ENCODE measurements at places on chromosomes 7 and 10.

DNA sequence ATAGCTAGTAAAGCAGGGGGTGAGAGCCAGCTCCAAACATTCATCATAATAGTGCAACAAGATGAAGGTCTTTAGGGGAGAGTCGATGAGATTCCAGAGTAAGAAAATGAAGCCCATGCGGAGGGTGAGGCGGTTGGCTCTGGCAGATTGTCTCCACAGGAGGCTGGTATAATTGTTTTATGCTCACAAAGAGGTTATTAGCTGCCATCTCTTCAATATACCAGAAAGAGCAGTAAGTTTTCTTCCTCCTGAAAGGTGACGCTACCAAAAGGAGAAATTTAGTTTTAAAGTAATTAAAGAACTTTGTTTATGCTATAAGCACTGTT lies 59.2 kb upstream of the KCNIP2 start:
- DNase-seq = no peak

- DNase-seq = no peak
Measured at GRCh38 chr7:135971366-135971725, 5.8 kb downstream of the MTPN start.

GRCh38 chr10:96670786-96671185 lies 49.5 kb downstream of the PIK3AP1 start:
- DNase-seq = no peak

- DNase-seq = no peak
Measured at GRCh38 chr7:97218767-97219166, 101.3 kb downstream of the SDHAF3 start.

DNA sequence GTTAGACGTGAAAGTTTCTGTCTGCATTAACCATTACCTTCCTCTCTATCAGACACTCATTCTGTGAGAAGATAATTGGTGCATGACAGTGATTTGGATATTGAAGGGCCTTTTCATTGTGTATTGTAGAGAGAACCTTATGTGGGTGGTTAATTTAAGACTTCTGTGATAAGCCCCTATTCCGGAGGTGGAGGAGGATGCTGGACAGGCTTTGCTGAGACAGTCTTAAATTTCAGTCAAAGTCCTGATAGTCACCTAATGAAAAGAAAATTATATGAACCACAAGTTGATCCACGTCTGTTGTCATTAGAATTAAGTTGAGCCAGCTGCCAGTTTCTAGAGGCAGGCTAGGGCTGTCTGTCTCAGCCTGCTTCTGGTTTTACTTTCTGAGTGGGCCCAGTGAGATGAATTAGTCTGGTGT lies 62.9 kb downstream of the CELF2 start:
- no peak for DNase-seq

- DNase-seq = no peak
Measured at GRCh38 chr7:100446040-100446439, 9.7 kb upstream of the PPP1R35 start.

GRCh38 chr10:116195039-116195438 lies 78.0 kb downstream of the GFRA1 start:
- DNase-seq = no peak

- no peak for DNase-seq
Measured at GRCh38 chr7:117837841-117838240, 35.4 kb downstream of the CTTNBP2 start.

GRCh38 chr7:97017192-97018125 lies 7.2 kb downstream of the DLX5 start:
- DNase-seq = no peak

DNA sequence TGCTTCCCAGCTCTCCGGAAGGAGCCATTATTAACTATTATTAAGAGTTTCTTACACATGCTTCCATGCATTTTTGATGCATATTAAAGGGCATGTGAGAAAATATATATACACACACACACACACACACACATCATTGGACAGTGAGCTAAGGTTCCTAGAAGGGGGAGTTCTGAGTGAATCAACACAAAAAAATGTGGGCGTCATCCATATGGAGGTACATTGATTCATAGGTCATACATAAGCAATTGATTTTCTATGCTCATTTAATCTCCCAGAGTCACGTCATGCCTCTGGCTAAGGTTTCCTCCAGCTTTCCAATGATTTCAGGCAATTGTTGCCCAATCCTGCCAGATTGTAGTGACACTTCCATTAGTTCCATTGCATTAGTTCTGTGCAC lies 269.4 kb downstream of the DNAJB9 start:
- no peak for DNase-seq

DNA sequence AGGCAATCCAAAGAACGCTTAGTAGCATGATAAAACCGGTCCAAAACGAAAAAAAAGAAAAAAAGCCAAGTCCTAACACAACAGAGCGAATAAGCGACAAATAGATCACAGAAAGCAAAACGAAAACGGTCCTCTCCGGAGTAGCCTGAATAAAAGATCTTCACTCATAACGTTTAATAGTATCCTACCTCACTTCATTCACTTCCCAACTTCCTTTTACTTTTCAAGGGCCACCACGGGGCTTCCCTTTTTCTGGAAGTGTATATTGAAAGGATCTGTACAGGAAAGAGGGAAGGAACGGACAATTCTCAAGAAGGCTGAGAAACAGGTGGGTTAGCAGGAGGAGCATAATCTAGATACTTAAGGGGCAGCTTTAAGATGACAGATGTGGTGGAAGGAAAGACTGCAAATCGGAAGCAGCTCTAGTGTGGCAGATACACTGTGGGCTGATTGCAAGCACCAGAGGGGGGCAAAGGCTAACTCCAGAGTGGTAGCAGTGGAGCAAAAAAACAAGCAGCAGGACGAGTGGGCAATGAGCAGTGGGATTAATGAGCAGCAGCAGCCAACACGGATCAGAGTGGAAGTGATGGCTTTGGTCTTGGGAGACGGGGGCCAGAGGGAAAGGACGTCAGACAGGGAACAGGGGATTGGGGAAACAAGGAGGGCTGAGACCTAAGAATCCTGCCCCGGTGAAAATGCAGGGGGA lies 866 bp downstream of the CNOT4 start:
- no peak for DNase-seq

DNA sequence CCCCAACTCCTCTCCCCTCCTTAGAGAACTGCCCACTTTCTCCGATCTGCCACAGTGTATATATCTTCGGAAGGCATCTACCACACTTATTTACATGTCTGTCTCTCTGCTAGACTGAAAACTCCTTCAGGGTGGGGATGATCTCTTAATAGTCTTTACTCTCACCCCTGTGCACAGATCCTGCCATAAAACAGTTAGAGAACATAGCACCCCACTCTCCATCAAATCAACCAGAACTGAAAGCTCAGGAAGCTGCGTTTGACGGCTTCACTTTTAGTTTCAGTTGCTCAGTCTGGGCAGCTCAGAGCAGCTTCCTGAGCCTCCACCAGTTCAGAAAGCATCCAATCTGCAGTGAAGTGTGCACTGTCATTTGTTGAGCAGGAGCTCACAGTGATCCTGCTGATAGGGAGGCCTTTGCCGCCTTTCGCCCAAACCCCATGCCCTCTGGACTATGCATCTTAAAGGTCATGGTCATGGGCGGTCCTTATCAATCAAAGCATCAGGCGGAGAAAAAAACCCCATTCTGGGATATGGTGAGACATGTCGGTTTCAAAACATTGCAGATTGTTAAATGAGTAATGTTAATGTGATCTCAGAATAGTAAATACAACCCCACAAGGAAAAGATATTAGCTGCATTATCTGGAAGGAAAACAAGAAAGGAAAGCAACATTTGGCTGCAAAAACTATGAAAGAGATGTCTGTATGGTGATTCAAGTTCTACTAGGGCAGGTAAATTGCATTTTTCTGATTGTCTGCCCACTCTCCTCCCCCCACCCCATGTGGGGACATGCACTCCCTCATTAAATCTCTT lies 167.1 kb upstream of the ADO start:
- DNase-seq = no peak

GRCh38 chr7:104410742-104411141 lies 82.3 kb downstream of the LHFPL3 start:
- DNase-seq = no peak

DNA sequence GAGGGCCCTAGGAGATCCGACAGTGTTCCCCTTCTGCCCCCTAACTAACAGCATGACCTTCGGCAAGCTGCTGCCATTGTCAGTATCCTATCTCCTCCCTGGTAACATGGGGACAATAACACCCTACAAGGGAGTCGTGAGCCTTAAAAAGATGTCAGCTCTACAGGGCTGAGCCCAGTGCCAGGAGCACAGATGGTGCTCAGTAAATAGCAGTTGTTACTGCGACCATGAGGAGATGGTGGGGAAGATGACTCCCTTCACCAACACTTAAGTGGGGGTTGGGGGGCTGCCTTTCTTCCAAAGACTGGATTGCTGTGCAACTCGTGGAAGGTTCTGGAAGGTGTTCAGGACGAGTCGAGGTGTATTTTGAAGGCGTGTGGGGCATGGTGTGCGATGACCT lies 29.5 kb upstream of the C10orf120 start:
- no peak for DNase-seq

GRCh38 chr10:68665841-68666240 lies 55.2 kb upstream of the CCAR1 start:
- DNase-seq = peak; percentile 49

GRCh38 chr10:58335306-58336005 lies 650 bp downstream of the UBE2D1 start:
- no peak for DNase-seq

DNA sequence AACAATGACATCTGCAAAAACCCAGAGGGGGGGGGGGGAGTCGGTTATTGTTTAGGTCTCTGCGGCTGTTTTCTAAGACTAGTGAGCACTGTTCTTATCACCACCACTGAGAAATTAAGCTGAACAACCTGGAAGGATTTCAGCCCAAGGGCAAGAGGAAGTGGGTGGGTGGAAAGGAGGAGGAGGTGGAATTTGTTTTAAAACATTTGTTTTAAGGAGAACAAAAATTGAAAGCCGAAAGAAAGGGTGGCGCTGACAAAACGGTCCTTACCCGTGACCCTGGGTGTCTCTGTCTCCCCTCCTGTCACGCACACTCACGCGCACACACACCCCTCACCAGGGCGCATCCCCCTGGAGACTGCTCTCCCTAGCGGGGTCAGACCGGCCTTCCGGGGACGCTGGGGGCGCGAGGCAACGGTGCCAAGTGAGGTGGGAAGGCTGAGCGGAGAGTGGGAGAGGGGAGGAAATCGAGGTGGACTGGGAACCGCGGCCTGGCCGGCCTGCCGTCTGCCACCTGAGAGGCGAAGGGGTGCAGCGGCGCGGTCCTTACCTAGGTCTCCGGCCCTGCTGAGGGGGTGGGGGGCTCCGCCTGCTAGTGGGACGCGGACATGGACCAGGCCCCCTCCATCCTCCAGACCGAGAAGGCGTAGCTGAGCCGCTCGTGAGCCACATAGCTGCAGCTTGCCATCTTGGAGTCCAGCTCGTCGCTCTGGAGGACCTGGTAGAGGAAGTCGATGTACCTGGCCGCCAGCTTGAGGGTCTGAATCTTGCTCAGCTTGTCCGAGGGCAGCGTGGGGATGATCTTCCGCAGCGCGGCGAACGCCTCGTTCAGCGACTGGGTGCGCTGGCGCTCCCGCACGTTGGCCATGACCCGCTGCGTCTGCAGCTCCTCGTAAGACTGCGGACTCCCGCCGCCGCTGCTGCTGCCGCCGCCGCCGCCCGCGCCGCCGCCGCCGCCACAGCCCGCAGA lies 1.0 kb downstream of the TWIST1 start:
- DNase-seq = no peak

DNA sequence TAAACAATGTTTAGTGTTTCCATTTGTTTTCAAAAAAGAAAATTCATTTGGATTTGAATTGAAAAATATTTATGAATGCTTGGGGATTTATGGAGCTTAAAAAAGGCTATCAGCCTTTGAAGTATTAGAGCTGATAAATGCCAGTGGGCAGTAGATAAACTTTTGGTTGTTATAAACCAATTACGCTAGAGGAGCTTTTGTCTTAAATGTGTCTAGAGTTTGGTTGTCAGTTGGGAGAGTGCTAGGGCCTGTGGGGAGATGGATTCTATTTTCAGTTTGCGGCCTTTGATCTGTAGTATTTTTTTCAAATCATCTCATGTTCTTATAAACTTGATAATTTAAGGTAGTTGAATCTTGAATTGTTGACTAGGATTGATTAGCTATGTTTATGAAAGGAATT lies 104.0 kb downstream of the SND1 start:
- DNase-seq = no peak

DNA sequence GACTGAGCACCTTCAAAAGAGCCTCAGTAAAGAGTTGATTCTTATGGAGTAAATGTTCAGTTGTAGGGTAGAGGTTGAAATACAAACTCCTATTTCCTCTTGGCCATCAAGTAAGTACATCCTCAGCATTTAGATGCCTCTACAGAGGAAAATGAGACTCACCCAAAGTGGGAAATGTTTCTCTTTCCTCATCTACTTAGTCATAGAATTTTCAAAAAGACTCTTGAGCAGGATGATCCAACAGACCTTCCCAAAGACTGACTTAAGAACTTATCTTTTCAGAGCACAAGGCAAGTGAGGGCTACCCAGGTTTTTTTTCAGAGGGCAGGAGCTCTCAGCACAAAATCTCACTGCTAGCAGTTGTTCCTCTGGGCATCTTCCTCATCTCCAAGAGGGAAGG lies 449.1 kb downstream of the KCNMA1 start:
- DNase-seq = no peak

GRCh38 chr10:113302062-113302461 lies 250.8 kb upstream of the HABP2 start:
- DNase-seq = no peak

DNA sequence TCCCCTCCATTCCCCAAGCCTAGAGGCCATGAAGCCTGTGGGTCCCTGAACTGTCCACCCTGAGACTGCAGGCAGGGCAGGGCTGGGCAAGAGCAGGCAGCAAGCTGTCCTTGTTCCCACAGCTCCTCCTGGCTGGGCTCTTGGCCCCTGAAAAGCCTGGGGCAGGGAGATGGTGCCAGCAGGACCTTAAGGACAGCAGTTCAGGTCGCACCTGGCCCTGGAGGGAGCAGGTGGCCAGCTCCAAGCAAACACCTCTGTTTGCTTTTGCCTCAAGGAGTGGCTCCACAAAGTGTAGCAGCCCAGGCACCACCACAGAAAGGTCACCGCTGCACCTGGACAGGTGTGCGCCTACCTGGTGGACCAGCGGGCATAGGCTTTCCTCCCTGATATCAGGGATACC lies 5.2 kb downstream of the RET start:
- DNase-seq = no peak

DNA sequence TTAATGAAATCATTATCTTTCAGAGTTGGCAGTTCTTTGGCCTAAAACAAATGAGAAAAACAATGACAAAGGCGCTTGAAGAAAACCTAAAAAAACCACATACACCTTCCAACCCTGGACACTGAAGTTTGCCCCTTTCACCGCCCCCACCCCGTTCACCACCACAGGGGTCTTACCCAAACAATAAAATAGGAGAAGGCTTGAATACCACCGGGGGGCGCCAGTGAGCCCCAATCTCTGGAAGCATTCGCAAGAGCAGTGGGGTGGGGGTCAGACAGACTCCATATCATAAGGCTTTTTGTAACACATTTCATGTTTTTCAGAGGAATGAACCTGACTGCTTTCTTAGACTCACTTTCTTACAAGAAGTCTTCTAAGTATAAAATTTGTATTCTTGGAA lies 163.6 kb downstream of the PIP4K2A start:
- DNase-seq = no peak

- DNase-seq = no peak
Measured at GRCh38 chr7:31254926-31255325, 85.6 kb downstream of the NEUROD6 start.

- DNase-seq = no peak
Measured at GRCh38 chr7:5580714-5581395, 157.2 kb upstream of the TNRC18 start.

GRCh38 chr7:44378744-44379143 lies 53.4 kb upstream of the CAMK2B start:
- DNase-seq = peak; percentile 69

- DNase-seq = no peak
Measured at GRCh38 chr7:815284-816216, 16.7 kb upstream of the SUN1 start.

All from non-pigmented ciliary epithelial cell (primary cell).